Activated CD4-positive, CD25-positive, alpha-beta regulatory T cell (primary cell): ENCODE measurements at places on chromosomes 7 and 10.

DNA sequence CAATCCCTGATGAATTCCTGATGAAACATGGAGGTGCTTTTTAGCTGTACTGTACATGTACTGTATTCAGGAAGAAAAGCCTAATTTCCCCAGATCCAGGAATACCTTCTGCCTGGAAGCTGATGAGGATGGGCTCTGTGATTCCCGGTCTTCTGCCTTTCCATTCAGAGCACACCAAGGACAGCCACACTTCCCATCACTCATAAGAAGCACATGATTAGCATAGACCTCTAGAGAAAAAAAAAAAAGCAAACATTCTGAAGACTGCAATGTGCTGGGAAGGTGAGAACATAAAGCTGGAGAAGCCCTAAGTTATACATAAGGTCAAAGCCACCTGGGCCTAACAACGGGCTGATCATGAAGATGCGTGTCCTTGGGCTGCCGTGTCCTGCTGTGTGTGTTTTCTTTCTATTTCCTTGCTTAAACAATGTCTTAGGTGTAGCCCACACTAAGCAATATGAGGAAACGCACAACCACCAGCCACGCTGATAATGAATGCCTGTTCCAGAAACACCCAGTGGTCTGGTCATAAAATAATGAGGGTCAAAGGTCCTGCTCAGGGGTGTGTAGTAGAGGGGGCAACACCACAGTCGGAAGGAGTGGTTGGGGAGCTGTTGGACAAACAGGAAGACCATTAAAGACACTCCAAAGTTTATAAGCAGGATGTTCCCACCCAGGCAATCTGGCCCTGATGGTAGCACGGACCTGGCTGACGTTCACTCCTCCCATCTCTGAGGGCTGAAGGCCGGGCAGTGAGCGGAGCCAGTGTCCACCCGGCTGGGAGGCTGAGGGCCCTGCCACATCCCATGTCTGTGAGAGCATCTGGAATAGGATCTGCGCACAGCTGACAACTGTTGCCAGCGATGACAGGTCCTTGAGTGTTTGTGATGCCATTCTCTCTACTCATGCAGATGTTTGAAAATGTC lies 7.9 kb downstream of the PKD1L1 start:
- no peak for DNase-seq

DNA sequence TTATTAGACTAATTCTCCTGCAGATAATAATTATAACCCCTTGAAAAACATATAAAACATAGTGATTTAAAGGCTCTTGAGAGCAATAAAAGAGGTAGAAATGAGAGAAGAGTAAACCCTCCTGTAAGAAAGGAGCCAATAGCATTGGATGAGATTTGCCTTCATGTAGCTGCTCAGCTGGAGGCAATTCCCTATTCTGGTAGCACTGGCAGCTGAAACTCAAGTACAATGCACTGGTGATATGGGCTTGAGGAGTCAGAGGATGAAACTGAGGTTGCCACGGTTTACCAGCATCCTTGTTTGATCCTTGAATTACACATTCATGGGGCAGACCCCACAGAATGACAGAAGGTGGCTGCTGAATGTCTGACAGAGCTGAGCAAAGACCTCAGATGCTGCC lies 76.4 kb downstream of the CTTNBP2 start:
- DNase-seq = no peak

- DNase-seq = no peak
Measured at GRCh38 chr10:14195433-14195832, 135.3 kb downstream of the FRMD4A start.

- DNase-seq = no peak
Measured at GRCh38 chr7:132456418-132456817, 119.9 kb downstream of the PLXNA4 start.

DNA sequence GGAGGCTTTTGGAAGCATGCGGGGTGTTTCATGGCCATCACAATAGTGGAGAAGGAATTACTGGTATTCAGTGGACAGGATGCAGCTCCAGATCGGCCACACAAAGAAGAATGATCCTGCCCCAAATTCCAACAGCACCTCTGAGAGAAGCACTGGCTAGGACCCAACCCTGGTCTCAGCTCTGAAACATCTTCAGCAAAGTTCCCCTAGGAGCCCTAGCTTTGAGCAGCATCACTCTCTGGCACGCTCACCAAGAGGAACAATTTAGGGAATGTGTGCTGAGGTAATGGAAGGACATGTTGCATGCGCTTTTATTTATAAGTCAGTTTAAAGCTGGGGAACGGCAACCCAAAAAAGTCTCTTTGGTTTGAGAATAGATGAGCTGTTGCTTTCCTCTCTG lies 5.5 kb upstream of the OPN1SW start:
- DNase-seq = no peak

DNA sequence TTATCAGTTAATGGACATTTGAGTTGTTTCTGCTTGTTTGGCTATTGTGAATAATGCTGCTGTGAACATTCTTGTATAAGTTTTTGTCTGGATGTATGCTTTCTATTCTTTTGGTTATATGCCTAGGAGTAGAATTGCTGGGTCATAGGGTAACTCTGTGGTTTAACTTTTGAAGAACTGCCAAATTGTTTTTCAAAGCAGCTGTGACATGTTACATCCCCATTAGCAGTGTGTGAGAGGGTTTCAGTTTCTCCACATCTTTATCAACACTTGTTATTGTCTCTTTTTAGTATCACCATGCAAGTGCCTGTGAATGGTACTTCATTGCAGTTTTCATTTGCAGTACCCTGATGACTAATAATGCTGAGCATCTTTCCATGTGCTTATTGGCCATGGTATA lies 2.1 kb upstream of the NDUFB8 start:
- no peak for DNase-seq

DNA sequence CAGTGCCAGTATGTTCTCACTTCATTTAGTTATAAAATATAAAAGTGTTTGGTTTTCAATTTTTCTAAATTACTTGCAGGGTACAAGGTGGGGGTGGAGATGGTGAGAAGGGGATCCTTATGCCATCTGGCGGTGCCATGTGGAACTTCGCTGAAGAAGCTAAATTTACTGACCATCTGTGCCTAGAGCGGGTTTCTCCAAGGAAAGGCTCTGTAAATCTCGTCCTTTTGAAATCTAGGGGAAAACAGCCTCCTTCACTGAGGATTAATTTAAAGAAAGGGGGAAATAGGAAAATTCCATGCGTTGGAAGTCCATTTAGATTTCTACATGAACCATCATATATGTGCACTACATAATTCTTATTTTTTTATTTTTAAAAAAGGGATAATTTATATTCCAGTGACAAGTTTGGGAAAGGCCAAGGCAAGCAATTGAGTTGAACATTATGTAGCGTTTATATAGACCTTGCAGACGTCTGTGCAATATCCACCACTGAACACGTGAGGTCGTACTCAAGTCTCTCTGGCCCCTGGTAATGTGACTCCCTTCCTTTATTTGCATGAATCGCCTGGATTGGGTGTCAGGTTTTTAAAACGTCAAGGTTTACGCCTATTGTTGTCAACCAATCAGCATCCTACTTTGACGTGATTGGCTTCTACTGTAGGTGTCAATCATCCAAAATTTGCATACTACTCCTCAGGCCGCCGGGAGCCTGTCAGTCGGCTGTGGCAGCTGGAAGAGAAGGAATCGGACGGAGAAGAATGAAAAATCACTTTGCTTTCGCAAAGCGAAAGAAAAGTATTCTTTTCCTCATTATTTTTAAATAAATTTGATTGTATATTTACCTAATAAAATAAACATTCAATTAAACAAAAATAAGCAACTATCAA lies 297.1 kb upstream of the NFE2L3 start:
- no peak for DNase-seq

- no peak for DNase-seq
Measured at GRCh38 chr10:72611783-72612182, 14.1 kb downstream of the MICU1 start.

- DNase-seq = no peak
Measured at GRCh38 chr10:91652364-91652763, 19.5 kb upstream of the PPP1R3C start.

GRCh38 chr7:15905251-15906040 lies 219.0 kb upstream of the MEOX2 start:
- DNase-seq = no peak

- DNase-seq = no peak
Measured at GRCh38 chr10:46290101-46290886, 3.5 kb downstream of the ANTXRL start.

- no peak for DNase-seq
Measured at GRCh38 chr7:137360087-137360679, 16.6 kb upstream of the PTN start.

DNA sequence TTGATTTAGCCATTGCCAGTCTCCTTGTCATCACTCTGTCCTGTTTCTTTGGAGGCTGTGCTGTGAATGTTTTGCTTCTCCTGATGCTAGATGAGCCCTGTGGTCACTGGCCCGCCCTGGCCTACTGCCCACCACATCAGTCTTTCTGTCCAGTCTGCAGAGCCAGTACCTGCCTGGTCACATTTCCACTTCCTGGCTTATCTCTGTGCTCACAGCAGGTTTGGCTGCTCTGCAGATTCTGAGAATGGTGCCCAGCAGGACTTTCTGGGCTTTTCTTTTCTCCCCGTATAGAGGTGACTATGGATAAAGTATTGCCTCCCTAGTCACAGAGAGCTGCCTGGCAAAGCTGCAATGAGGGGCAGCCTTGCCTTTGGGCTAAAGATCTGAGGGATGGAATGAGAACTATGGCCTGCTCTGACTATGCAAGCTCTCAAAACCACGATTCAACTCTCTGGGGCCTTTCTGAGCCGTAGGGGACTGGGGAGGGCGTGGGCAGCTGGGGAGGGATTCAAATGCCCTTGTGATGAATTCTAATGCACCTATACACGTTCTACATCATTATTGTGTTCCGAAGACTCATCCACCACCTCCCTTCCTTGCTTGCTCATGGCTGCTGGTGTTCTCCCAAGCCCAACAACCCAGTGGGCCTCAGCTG lies 410.4 kb upstream of the NPVF start:
- DNase-seq = no peak

DNA sequence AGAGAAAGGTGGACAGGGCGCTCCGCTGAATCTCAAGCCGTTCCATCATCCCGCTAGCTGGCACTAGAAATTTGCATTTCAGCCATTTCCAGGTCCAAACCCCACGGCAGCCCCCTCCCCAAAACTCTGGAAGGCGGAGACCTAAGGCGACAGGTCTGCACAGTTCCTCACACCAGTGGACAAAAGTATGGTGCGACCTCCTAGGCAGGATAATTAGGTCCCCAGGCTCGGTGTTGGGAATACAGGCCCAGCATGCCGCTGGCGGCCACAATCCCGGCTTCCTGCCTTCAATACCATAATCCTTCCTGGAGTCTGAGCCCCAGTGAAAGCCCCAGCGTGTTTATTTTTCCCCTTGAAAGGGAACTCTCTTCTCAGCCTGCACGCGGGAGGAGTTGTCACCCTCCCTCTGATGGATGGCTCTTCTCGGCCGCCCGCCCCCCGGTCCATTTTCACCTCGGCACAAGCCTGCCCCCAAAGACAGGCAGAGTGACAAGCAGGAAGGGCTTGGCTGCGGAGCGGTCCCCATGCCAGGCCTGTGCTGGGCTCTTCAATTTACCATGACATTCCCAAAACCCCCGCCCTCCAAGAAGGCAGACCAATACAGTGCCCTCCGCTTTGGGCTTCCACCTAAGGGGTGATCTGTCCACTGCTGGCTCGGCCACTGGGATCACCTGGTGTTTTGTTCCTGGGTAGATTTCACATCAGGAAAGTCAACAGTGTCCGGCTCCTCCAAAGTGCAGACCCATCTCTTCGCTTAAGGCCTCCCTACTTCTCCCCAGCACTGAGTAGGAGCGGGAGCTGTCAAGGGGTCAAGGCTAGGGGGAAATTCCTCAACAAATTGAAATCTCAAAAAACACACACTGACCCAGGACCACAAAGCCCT lies 2.2 kb downstream of the FGFR2 start:
- no peak for DNase-seq

GRCh38 chr10:112345202-112345601 lies 28.7 kb upstream of the ACSL5 start:
- no peak for DNase-seq

- no peak for DNase-seq
Measured at GRCh38 chr10:46048152-46048551, 2.1 kb upstream of the MSMB start.

DNA sequence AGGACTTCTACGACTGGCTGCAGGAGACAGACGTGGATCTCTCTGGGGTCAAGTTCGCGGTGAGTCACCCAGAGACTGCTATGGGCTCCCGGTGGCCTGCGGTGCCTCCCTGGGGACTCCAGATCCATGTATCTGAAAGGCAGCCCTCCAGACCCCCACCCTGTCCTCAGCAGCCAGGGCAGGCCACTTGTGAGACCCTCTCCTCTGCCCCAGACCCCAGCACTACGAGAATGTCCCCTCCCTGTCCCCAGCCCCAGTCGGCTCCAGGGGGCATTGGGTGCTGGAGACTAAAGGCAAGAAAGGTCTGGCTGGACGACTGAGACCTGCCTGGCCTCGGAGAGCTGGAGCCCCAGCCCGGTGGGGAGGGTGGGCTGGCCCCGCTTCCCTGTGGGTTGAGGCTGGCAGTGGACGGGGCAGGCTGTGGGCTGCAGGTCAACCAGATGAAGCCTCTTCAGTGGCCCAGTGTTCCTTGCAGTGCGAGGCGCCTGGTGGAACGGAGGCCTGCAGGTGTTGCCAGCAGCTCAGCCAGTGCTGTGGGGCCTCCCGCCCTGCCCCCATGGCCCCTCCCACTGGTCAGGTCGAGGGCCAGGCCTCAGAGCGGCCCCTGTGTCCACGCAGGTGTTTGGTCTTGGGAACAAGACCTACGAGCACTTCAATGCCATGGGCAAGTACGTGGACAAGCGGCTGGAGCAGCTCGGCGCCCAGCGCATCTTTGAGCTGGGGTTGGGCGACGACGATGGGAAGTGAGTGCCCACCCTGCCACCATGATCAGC lies 13.8 kb downstream of the TMEM120A start:
- no peak for DNase-seq
